ENCODE measurements at places on chromosomes 4 and X.

DNA sequence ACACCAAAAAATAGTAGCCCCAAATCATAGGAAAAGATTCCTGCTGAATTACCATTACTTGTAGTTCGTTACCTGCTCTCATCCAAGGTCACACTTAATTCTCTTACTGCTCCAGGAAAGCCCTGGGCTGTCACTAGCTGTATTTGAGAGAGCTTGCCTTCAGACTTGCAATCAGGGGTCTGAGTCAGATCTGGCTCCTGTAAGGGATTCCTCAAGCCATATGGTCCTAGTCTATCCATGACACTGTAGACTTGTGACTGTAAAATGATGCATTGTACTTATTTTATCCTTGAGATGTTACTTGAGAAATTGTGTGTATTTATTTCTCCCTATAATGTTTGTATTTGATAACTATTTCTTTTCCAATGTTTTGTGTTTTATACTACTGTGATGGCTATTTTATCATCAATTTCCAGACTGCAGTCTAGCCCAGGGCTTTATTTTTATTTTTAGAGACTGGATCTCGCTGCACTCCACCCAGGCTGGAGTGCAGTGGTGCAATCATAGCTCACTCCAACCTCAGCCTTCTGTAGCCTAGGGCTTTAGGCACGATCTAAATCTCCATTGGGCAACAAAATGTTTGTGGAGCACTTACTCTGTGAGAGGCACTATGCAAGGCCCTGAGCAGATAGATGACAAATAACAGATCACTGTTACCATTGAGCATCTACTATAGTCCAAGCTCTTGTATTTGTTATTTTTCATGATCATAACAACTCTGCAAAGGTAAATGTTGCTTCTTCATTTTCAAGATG, 24.2 kb downstream of the ERVMER34-1 start:
- no peak for DNase-seq
- no peak overlapping the region for H3K27ac ChIP-seq
- H3K4me1 ChIP-seq, result peaks cover 8% of the 10 kb centered on the region
- no peaks in the 10 kb centered on the region for H3K36me3 ChIP-seq
- no peak overlapping the region for H3K4me3 ChIP-seq
- H3K27me3 ChIP-seq, result no peaks in the 10 kb centered on the region

GRCh38 chr4:94689155-94689860, 68.4 kb upstream of the BMPR1B start:
- H3K36me3 ChIP-seq, result no peaks in the 10 kb centered on the region
- no peaks in the 10 kb centered on the region for H3K27me3 ChIP-seq
- no peak overlapping the region for H3K4me3 ChIP-seq
- no peak overlapping the region for H3K27ac ChIP-seq

- peaks cover 91% of the 10 kb centered on the region for H3K4me1 ChIP-seq
- no peaks in the 10 kb centered on the region for H3K36me3 ChIP-seq
- peak overlapping the region; percentile 66 for H3K27ac ChIP-seq
- no peaks in the 10 kb centered on the region for H3K27me3 ChIP-seq
Observed at GRCh38 chrX:2696698-2697215, 5.7 kb downstream of the CD99 start.

GRCh38 chr4:123807866-123808265, 411.3 kb downstream of the SPRY1 start:
- H3K36me3 ChIP-seq, result no peaks in the 10 kb centered on the region
- no peaks in the 10 kb centered on the region for H3K27me3 ChIP-seq
- no peaks in the 10 kb centered on the region for H3K4me1 ChIP-seq
- H3K27ac ChIP-seq, result no peak overlapping the region
- no peak overlapping the region for H3K4me3 ChIP-seq

GRCh38 chrX:100445593-100445992, 35.5 kb upstream of the PCDH19 start:
- no peak for DNase-seq
- no peaks in the 10 kb centered on the region for H3K4me1 ChIP-seq

- H3K27me3 ChIP-seq, result no peaks in the 10 kb centered on the region
- H3K4me3 ChIP-seq, result no peak overlapping the region
- no peak for DNase-seq
Observed at GRCh38 chrX:37921758-37922157, 74.4 kb upstream of the DYNLT3 start.

DNA sequence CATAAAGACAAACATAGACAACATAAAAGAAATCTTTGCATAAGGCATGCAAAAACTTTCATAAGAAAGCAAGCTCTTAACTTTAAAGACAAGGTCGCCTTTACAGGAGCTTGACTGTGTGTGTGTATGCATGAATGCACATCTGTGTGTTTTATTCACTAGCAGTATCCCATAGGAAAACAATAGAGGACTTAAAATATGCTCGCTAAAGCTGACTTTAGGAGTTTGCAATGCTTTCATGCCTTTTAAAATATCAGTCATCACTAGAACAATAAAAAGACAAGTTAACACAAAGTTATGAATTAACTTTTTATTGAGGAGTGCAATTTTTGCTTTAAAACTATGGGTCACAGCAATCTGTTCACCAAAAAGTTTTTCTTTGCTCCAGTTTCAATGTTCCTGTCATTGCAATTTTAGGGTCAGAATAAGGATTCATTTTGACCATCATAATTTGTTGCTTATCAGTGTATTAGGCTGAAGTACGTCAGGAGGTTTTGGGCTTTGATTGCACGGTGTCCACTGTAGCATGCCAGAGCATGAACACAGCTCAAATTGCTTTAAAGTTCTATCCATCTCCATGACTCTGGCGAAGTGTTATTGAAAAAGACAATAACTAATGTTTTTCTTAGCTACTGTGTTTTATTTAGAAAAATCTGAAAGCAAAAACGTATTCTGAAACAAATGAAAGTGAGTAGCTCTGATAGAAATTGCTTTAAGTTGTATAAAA, 36.9 kb downstream of the ANXA10 start:
- DNase-seq, result no peak
- no peak overlapping the region for H3K4me3 ChIP-seq
- no peaks in the 10 kb centered on the region for H3K36me3 ChIP-seq
- H3K27me3 ChIP-seq, result no peaks in the 10 kb centered on the region
- no peak overlapping the region for H3K27ac ChIP-seq

- H3K4me1 ChIP-seq, result no peaks in the 10 kb centered on the region
- no peaks in the 10 kb centered on the region for H3K36me3 ChIP-seq
- no peak overlapping the region for H3K4me3 ChIP-seq
Observed at GRCh38 chr4:71994559-71994958, 37.2 kb upstream of the NPFFR2 start.

GRCh38 chrX:45347877-45348276, 147.2 kb upstream of the DIPK2B start:
- H3K27ac ChIP-seq, result no peak overlapping the region
- H3K4me1 ChIP-seq, result no peaks in the 10 kb centered on the region
- DNase-seq, result no peak
- no peak overlapping the region for H3K4me3 ChIP-seq

GRCh38 chrX:276581-277201, 4.5 kb upstream of the PLCXD1 start:
- peak overlapping the region; percentile 53 for H3K4me3 ChIP-seq
- no peak overlapping the region for H3K27ac ChIP-seq
- H3K27me3 ChIP-seq, result no peaks in the 10 kb centered on the region
- no peaks in the 10 kb centered on the region for H3K36me3 ChIP-seq
- DNase-seq, result no peak
- H3K4me1 ChIP-seq, result peaks cover 22% of the 10 kb centered on the region

DNA sequence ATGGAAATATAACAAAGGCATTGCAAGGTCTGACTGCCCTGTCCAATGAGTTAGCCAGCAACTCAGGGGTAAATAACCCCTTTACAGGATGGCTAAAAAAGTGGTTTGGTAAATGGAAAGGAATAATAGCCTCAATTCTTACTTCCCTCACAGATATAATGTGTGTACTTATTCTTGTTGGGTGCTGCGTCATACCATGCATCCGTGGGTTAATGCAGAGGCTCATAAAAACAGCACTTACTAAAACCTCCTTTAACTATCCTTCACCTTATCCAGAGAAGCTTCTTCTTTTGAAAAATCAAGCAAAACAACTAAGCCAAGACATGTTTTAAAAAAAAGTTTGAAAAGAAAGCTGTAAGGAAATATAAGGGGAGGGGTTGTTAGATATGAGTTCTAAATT, 301.0 kb downstream of the PAPSS1 start:
- H3K4me1 ChIP-seq, result no peaks in the 10 kb centered on the region
- no peak overlapping the region for H3K4me3 ChIP-seq
- H3K27me3 ChIP-seq, result no peaks in the 10 kb centered on the region
- no peak overlapping the region for H3K27ac ChIP-seq
- H3K36me3 ChIP-seq, result no peaks in the 10 kb centered on the region

DNA sequence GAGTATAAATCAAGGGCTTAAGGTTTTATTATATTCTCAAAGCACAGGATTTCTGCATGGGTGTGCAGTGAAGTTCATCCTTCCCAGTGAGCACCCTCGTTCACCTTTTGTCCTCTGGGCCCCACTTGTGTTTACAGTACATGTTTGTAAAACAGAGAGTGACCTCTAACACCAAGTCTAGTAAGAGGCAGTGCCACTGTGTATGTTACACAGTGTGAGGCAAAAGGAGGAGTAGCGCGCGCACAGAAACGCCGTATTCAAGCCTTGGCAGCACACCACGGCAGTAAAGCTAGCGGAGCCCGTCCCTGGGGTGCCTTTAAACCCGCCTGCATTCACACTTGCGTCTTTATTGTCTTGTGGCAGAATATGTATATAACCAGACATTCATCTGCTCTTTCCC, 51.9 kb downstream of the CCNI start:
- no peaks in the 10 kb centered on the region for H3K36me3 ChIP-seq
- no peak for DNase-seq
- no peaks in the 10 kb centered on the region for H3K27me3 ChIP-seq

- H3K36me3 ChIP-seq, result no peaks in the 10 kb centered on the region
- H3K4me1 ChIP-seq, result no peaks in the 10 kb centered on the region
- H3K4me3 ChIP-seq, result no peak overlapping the region
- DNase-seq, result no peak
Observed at GRCh38 chr4:22363036-22363435, 152.8 kb downstream of the ADGRA3 start.

DNA sequence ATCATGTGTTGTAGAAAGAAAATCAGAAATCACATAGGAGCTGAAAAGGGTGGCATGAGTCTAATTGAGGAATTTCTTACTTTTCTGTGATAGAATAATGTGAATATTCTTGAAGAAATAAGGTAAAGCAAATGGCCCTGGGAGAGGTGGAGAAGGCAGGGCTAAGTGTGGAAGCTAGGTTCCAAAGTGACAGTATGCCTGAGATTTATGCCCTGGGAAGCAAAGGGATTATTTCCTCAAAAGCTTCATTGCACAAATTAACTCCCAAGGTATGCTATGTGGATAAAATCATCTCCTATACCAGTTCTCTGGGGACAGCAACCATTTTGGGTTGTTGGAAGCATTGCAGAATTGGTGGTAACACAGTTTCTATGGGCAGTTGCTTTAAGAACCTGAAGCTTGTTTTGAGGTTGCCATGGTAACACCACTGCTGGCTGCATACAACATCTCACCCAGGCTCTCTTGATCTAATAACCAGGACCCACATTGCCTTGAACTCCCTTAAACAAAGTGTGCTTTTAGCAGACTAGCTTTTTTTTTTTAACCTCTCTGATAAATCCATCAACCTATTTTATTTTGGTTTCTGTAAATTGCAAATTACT, 21.0 kb downstream of the MAOA start:
- H3K4me1 ChIP-seq, result no peaks in the 10 kb centered on the region
- no peak overlapping the region for H3K27ac ChIP-seq
- H3K4me3 ChIP-seq, result no peak overlapping the region
- DNase-seq, result no peak

- H3K4me3 ChIP-seq, result no peak overlapping the region
- H3K4me1 ChIP-seq, result no peaks in the 10 kb centered on the region
- no peak overlapping the region for H3K27ac ChIP-seq
- H3K27me3 ChIP-seq, result no peaks in the 10 kb centered on the region
- DNase-seq, result no peak
Observed at GRCh38 chr4:89645482-89645881, 191.5 kb downstream of the SNCA start.

DNA sequence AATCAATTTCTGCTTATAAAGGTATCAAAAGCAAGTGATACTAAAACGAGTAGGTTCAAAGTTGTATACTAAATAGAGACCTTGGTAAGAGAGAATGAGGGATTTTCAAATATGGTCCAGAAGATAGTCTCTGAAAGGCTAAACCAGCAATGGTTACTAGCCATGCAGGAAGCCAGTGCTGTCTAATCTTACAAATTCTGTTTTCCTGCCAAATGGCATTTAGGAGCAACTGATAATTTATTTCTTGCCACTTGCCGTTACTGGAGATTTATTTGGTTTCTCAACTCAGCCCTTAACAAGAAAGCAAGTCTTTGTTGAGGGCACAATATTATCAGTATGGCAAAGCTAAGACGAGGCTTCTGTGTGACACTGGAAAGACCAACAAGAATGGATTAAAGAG, 47.2 kb downstream of the MAP7D3 start:
- no peaks in the 10 kb centered on the region for H3K27me3 ChIP-seq
- peaks cover 40% of the 10 kb centered on the region for H3K4me1 ChIP-seq
- peaks cover 5% of the 10 kb centered on the region for H3K36me3 ChIP-seq
- DNase-seq, result no peak

DNA sequence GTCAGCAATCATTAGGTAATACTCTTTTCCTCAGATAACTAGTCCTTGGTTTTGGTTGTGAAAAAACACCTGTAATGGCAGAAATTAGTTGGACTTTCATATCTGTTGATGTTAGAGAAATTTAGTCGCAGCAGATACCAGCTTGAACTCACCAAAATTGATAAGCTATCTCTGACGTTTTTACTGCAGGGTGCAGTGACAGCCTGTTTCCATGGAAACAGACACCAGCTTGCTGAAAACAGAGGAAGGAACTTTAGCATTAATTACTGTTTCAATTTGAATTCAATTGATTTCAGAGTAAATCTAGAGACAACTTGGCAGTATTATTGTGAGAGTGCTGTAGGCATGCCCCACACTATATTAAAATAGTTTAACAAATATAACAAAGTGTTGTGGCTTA, 246.5 kb downstream of the PPP1R2C start:
- no peak overlapping the region for H3K27ac ChIP-seq
- no peak for DNase-seq
- no peaks in the 10 kb centered on the region for H3K36me3 ChIP-seq
- no peaks in the 10 kb centered on the region for H3K27me3 ChIP-seq
- no peaks in the 10 kb centered on the region for H3K4me1 ChIP-seq

- no peak for DNase-seq
- no peaks in the 10 kb centered on the region for H3K27me3 ChIP-seq
- no peaks in the 10 kb centered on the region for H3K36me3 ChIP-seq
- H3K27ac ChIP-seq, result no peak overlapping the region
- H3K4me3 ChIP-seq, result no peak overlapping the region
- H3K4me1 ChIP-seq, result no peaks in the 10 kb centered on the region
Observed at GRCh38 chrX:41026702-41027078, 58.6 kb upstream of the USP9X start.

- peaks cover 42% of the 10 kb centered on the region for H3K4me1 ChIP-seq
- no peak overlapping the region for H3K27ac ChIP-seq
- H3K36me3 ChIP-seq, result no peaks in the 10 kb centered on the region
- peaks cover 45% of the 10 kb centered on the region for H3K27me3 ChIP-seq
- no peak overlapping the region for H3K4me3 ChIP-seq
Observed at GRCh38 chr4:1406981-1407656, 877 bp upstream of the NKX1-1 start.

DNA sequence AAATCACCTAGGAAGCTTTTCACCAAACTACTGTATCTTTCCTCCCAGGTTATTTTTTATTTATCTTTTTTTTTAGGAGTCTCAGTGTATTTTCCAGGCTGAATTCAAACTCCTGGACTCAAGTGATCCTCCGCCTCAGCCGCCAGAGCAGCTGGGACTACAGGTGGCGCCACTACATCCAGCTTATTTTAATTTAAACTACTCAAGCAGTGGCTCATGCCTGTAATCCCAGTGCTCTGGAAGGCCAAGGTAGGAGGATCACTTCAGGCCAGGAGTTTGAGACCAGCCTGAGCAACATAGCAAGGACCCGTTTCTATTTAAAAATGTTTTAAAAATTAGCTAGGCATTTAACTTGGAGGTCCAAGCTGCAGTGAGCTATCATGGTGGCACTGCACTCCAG, 37.8 kb downstream of the LEF1 start:
- H3K27me3 ChIP-seq, result no peaks in the 10 kb centered on the region
- DNase-seq, result no peak
- H3K27ac ChIP-seq, result no peak overlapping the region
